ENCODE measurements at places on chromosomes 16 and 17.

DNA sequence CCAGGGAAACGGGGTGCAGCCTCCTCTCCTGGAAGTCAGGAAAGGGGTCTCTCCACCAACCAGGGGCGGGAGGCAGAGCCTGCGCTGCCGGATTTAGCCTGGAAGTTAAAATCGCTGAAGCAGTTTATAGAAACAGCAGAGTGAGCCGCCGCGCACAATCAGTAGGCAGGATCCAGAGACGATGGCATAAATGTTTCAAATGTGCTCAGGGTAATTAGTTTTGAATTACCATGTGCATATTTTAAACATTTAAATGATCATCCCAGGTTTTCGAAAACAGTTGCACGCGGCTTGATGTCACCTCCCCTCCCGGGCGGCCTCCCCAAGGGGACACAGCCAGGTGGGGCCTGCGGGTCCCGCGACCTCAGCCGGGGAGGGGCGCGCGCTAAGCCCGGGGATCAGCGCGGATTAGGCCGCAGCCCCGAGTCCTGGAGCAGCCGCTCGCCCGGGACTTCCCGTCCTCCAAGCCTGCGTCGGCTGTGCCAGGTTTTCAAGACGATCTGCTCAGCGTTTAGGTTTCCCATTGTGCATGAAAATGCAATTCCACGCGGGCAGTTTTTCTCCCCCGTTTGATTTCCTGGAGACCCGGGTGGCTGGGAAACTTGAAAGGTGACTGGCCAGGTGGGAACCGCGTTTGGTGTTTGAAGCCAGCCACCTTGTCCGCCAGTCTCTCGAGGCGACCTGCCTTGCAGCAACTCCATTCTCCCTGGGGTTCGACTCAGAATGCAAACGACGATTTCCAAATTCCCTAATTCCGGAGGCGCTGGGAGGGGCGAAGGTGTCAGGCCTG, 78.3 kb downstream of the RPA1 start:
- no peak for DNase-seq

- DNase-seq = no peak
Observed at GRCh38 chr16:27027971-27028370, 38.8 kb upstream of the C16orf82 start.

GRCh38 chr17:57696050-57696449, 49.0 kb downstream of the CCDC182 start:
- no peak for DNase-seq

- DNase-seq = no peak
Observed at GRCh38 chr17:80927791-80928216, 63.8 kb upstream of the CHMP6 start.

GRCh38 chr16:11151885-11152629, 103.9 kb downstream of the SOCS1 start:
- DNase-seq = no peak

GRCh38 chr17:77396610-77397009, 255.8 kb downstream of the SEC14L1 start:
- DNase-seq = no peak

DNA sequence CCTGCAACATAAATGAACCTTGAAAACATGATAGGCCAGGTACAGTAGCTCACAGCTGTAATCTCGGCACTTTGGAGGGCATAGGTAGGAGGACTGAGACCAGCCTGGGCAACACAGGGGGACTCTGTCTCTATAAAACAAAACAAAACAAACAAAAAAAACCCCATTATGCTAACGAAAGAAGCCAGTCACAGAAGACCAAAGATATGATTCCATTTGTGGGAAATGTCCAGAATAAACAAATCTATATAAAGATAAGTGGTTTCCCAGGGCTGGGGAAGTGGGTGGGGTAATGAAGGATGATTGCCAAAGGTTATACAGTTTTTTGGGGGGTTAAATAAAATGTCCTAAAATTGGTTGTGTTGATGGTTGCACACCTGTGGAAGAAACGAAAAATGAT, 36.5 kb upstream of the SIAH1 start:
- no peak for DNase-seq

GRCh38 chr16:56244612-56245011, 53.3 kb downstream of the GNAO1 start:
- no peak for DNase-seq

- no peak for DNase-seq
Observed at GRCh38 chr16:4110680-4111079, 5.6 kb downstream of the ADCY9 start.

DNA sequence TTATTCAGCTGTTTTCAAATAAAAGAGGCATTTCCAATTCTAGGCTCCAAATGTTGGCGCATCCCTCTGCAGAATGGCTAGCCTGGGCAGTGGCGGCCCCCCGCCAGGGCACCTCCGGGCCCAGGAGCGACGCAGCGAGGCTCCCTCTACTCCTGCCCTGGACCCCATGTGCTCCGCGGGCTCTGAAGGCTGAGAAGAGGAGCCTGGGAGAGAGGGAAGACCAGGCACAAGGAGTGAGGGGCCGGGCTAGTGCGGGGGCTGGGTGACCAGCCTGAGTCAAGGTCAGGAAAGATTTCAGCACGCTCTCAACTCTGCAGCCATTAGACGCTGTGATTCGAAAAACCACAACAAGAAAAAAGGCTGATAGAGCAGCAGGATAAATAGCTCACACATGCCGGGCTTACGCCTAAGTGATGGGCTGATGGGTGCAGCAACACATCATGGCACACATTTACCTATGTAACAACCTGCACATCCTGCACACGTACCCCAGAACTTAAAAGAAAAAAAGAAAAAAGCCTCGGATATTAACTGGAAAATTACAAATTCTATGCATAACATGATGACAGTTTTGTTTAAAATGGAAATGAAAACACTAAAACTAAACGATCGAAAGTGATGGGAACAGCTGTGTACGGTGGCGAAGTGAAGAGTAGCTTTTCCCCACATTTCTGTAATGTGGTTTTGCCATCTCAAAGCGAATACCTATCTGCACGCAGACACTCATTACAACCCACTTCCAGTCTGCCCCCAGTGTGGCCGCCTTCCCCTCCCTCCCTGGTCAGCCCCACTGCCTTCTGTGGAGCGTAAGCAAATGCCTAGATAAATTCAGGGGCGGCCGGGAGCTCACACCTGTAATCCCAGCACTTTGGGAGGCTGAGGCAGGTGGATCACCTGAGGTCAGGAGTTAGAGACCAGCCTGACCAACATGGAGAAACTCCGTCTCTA, 44.4 kb downstream of the MAP1LC3B start:
- peak; percentile 40 for DNase-seq

- DNase-seq = no peak
Observed at GRCh38 chr16:56673921-56674320, 4.3 kb downstream of the MT1H start.

DNA sequence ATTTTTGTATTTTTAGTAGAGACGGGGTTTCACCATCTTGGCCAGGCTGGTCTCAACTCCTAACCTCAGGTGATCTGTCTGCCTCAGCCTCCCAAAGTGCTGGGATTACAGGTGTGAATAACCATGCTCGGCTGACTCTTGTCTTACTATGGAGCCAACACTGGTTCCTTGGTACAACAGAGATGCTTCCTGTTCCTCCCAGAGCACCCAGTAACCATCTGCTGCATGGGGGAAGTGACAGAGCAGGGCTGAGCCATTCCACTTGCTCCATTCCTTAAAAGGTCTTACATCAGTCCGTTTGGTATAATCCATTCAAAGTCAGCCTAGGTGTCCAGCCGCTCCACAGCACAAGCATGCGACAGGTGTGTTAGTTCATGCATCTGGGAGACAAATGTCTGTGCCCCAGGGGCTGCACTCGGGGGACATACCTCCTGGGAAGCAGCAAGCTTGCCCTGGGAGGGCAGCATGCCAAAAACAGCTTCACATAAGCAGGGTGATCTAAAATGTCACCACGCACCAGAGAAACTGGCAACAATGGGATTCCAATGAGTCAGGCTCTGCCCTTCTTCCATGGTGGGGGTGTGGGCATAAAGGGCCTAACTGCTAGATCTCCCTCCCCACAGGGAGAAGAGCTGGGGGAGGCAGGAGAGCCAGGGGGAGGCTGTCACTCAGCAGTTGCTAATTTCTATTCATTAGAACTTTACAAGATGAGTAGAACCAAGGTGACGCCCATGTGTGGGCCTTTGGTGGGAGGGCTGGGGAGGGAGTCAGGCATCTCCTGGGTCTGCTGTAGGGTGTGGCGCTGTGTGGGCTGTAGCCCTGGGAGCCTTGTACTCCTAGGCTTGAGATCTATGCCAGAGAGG, 35.5 kb downstream of the PIPOX start:
- no peak for DNase-seq

GRCh38 chr16:56382901-56383355, 42.4 kb downstream of the AMFR start:
- no peak for DNase-seq

GRCh38 chr17:65029605-65030336, 26.8 kb downstream of the GNA13 start:
- no peak for DNase-seq

GRCh38 chr17:78939615-78940014, 14.4 kb upstream of the TIMP2 start:
- no peak for DNase-seq

DNA sequence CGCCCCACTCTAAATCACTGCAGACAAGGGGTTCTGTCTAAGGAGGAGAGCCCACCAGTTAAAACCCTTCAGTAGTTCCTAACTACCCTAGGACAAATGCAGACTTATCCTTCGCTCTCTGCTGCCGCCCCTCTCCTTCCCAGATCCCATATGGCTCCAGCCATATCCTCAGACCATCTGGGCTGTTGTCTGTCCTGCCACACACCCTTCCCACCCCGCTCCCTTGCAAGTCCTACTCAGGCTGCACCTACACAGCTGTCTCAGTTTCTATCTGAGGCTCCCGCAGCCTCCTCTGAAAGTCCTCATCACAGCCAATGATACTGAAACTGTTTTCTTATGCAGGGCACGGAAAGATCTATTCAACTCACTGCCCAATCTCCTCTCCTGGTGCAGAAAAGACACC, 720 bp upstream of the BCKDK start:
- DNase-seq = peak; percentile 44

- DNase-seq = no peak
Observed at GRCh38 chr16:21033264-21033663, 117.4 kb downstream of the DNAH3 start.

DNA sequence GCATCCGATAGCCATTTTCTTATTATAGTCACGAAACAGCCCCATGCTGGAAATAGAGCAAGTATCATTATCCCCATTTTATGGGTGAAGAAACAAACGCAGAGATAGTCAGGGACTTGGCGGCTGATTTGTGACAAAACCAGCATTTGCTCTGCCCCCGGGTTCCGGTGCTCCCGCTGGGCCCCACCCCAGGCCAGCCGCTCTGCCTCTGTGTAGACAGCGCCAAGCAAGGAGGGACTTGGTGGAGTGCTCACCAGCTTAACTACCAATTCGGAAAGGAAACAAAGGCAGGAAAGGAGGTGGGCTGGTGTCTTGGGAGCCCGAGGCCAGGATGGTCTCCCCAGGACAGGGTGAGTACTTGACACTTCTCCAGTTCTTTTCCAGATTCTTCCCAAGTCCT, 10.0 kb downstream of the SRL start:
- no peak for DNase-seq

DNA sequence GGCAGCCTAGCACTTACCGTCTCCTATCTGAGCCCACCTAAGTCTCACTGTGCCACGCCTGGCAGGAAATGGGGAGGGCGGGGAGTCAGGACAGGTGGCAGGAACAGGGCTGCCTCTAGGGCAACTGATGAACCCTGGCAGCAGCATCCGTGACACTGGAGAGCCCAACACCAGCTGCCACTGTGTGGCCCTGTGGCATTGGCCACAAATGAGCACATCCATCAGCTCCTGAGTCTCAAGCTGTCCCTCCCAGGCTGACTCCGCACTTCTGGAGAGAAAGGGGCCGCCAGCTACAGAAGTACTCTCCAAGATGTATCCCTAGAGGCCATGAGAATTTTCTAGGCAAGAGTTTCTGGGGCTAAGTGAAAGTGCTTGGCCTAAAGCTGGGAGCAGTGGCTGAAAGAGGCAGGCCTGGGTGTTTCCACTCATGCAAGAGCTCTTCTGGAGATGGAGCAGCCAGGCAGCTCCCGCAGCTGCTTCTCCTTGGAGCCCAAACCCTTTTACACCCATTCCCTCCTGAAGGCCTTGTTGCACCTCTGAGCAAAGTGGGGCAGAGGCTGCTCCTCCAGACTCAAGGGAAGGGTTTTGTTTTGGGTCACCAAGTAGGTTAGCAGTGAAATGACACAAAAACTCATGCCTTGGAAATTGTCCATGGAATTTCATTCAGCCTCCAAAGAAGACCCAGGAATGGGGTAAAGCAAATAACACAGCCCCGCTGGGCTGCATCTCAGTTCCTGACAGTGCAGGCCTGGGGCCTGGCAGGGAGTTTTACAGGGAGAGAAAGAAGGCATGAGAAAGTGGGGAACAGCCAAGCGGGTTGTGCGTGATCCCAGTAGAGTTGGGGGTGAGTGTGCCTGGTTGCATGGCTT, 25.8 kb downstream of the PEMT start:
- no peak for DNase-seq

DNA sequence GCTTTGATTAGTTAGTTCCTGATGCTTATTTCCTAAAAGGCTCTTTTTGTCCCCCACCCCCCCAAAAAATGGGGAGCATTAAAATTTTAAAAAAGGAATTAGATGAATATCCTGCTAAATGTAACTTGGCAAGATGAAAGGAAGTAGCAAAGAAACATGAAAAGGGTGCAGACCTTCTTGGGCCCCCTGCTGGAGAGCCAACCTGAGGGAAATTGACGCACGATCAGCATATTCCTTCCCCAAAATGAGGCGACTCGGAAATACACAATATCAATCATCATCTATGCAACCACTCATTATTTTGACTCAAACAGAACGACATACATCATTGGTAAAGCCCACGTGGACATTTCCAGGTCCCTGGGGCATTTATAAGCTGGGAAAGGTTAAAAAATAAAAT, 59.7 kb downstream of the GRIN2A start:
- DNase-seq = no peak

GRCh38 chr17:63984651-63985386, 12.1 kb upstream of the SCN4A start:
- peak; percentile 51 for DNase-seq

DNA sequence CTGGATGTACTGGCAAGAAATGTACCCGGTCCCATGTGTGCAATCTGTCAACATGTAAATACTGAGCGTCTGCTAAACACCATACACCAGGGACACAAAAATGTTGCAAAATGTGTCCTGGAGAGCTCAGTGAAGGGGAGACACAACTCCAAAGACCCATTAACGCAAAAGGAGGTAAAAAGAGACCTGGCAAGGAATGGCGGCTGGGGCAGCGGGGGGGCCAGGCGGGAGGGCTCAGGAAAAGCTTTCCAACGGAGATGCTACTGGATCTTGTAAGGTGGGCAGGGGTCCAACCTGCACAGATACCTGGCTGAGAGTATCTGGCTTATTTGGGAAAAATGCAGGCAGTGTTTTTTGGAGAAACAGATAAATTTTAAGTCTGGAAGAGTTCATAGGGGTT, 40.7 kb downstream of the ADCY9 start:
- no peak for DNase-seq

DNA sequence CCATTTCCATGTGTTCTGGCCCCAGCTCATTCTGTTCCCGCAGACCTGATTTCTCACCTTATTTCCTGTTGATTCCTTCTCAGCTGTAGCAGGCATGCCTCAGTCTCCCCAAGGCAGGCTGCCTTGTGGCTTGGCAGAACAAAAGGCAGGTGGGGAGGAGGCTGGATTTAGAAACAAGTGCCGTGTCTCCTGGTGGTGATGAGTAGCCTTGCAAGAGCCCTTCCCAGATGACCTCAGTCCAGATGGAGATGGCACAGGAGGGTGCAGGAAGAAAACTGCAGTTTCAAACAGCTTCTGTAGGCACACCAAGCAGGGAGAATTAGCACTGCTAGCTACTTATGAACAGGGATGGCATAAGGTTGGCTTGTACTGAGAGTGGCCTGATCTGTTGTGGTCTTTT, 64.6 kb downstream of the ARHGAP44 start:
- no peak for DNase-seq

- no peak for DNase-seq
Observed at GRCh38 chr17:45785480-45786193, 1.5 kb downstream of the CRHR1 start.

- DNase-seq = no peak
Observed at GRCh38 chr16:86618431-86619238, 40.3 kb downstream of the FOXL1 start.
